ENCODE measurements at places on chromosomes 3 and 15.

DNA sequence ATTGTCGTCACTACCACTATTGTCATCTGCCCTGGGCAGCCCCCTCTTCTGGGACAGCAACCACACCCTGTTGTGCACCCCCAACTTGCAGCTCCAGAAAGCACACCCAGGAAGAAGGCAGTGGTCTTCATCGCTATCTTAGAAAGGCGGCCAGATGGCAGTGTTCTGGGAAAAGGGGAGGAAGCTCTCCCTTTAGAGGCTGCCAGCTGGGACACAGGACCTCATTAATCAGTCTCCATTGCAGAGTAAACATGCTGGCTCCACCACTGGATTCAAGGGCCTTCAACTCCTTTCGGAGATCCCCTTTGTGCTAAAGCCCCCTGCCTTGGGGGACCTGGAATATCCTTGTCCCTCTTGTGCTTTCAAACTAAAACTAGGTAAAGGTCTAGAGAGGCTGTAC, 199.3 kb upstream of the LINGO1 start:
- DNase-seq, result no peak

- DNase-seq, result no peak
Observed at GRCh38 chr15:77409259-77410156, 10.4 kb downstream of the PEAK1 start.

GRCh38 chr3:146590521-146590920, 14.6 kb downstream of the PLSCR5 start:
- DNase-seq, result no peak

GRCh38 chr15:65087873-65088642, 11.5 kb downstream of the KBTBD13 start:
- no peak for DNase-seq
